ENCODE measurements at places on chromosomes 2 and 18.

GRCh38 chr2:145820651-145821050 is 1300.7 kb upstream of the ZEB2 start:
- no peak for DNase-seq

DNA sequence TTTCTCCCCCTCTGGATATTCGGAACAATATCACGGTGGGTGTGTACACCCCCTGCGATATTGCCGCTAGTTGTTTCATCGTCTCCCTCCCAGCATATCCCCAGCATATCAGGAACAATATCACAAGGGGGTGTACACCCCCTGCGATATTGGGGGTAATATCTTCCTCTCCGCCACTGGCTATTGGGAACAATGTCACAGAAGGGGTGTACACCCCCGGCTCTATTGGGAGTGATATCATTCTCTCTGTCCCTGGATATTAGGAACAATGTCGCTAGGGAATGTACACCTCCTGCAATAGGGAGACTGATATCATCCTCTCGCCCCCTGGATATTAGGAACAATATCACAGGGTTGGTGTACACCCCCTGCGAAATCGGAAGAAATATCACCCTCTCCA is 1932.0 kb downstream of the SUCLG1 start:
- DNase-seq, result no peak

- DNase-seq, result no peak
Observed at GRCh38 chr2:100394111-100394641, 23.3 kb downstream of the CHST10 start.

- no peak for DNase-seq
Observed at GRCh38 chr2:188869550-188869949, 104.6 kb upstream of the COL3A1 start.

DNA sequence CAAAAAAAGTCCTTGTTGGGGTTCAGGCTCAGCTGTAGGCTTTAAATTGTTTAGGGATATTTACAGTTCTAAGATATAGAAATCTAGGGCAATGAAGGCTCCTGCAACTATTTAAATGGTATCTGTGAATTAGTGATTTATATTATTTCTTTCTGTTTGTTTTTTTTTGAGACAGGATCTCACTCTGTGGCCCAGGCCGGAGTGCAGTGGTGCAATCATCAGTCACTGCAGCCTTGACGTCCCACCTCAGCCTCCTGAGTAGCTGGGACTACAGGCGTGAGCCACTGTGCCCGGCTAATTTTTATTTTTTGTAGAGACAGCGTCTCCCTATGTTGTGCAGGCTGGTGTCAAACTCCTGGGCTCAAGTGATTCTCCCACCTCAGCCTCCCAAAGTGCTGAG is 32.3 kb upstream of the NDUFV2 start:
- DNase-seq, result no peak

GRCh38 chr18:74486119-74486849 is 9.9 kb upstream of the CNDP2 start:
- DNase-seq, result no peak
